Vagina (tissue), 2 donors: ENCODE measurements at places on chromosomes 11 and 22. TPM values are rescaled to one million over a fixed set of nuclear protein-coding genes. Genes with fewer than 3 reads are reported as not detected.
A peak's percentile ranks its signal among the peaks of the same experiment; 100 is the strongest.

DNA sequence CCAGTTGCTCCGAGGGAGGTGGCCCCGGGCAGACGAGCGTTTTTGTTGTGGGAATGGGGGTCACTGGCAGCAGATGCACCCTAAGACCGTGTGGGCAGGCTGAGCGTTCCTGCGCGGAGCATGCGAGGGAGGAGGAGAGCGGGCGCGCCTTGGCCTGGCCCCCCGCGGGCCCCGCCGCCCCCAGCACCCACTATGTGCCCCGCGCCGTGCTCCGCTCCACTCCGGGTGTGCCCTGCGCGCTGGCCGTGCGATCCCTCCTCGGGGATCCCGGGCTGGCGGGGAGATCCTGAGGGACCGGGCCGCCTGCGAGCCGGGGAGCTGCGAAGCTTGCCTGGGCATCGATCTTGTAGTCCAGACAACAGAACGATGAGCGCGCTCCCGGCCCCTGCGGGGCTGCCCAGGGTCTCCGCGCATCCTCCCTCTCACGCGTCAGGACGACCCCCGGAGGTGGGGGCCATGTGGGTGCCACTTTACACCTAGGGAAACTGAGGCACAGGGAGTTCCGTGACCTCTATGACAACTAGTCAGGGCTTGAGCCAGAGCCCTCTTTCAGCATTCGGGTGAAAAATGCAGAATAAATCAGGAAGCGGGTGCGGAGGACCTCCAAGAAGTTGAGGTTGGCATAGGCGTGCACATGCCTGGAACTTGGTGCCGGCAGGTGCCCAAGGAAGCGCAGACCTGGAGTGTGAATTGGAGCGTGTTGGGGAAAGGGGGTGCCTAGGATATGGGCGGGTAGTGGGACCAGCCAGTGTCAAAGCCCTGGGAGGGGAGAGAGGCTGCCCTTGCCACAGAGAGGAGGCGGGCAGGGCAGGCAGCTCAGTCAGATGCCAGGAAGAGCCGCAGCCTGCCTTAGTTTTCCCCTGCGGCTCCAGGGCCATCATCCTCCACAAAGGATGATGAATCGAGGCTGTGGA, 1.3 kb upstream of the KMT5B start:
- peak overlapping the region; percentile 98 for H3K27ac ChIP-seq
- H3K4me1 ChIP-seq, result peaks cover 55% of the 10 kb centered on the region
- no peaks in the 10 kb centered on the region for H3K36me3 ChIP-seq
- no peaks in the 10 kb centered on the region for H3K27me3 ChIP-seq

- H3K36me3 ChIP-seq, result no peaks in the 10 kb centered on the region
- no peaks in the 10 kb centered on the region for H3K27me3 ChIP-seq
- H3K4me1 ChIP-seq, result no peaks in the 10 kb centered on the region
- no peak overlapping the region for H3K27ac ChIP-seq
- no peak for DNase-seq
These were observed 13.7 kb downstream of the SULT4A1 start for GRCh38 chr22:43848366-43849171.

DNA sequence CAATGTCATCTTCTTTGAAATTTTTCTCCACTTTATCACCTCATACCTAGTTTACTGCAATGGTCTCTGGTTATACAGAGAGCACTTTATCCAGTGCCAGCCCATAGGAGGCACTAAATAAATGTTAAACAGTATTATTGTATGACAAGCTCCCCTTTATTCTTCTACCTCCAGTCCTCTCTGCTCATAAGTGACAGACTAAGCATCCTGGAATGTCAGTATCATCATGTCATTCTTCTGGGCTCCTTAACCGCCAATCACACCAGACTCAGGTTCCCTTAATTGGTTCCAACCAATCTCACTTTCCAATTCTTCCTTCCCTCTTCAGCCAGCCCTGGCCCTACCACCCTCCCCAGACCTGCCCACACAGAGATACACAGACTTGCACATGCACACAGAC, 93.1 kb downstream of the RPL27A start:
- no peaks in the 10 kb centered on the region for H3K36me3 ChIP-seq
- peak overlapping the region; percentile 78 for H3K27ac ChIP-seq
- no peak overlapping the region for H3K4me3 ChIP-seq

GRCh38 chr22:30405731-30406130, 8.9 kb downstream of the SEC14L2 start:
- no peak for DNase-seq
- H3K27ac ChIP-seq, result no peak overlapping the region
- no peaks in the 10 kb centered on the region for H3K36me3 ChIP-seq
- H3K4me1 ChIP-seq, result no peaks in the 10 kb centered on the region
- no peaks in the 10 kb centered on the region for H3K27me3 ChIP-seq

GRCh38 chr11:90237004-90237403, 14.2 kb upstream of the CHORDC1 start:
- H3K36me3 ChIP-seq, result no peaks in the 10 kb centered on the region
- no peaks in the 10 kb centered on the region for H3K4me1 ChIP-seq
- no peaks in the 10 kb centered on the region for H3K27me3 ChIP-seq
- no peak for DNase-seq
- H3K4me3 ChIP-seq, result no peak overlapping the region

The FOLR3 gene
- not detected for total RNA-seq

- peak overlapping the region; percentile 39 for H3K27ac ChIP-seq
- DNase-seq, result no peak
- H3K4me1 ChIP-seq, result peaks cover 19% of the 10 kb centered on the region
- H3K27me3 ChIP-seq, result no peaks in the 10 kb centered on the region
- H3K36me3 ChIP-seq, result no peaks in the 10 kb centered on the region
These were observed 65.2 kb upstream of the CDON start for GRCh38 chr11:126127898-126128297.

The IFITM10 gene
- total RNA-seq, result 4.9 TPM

DNA sequence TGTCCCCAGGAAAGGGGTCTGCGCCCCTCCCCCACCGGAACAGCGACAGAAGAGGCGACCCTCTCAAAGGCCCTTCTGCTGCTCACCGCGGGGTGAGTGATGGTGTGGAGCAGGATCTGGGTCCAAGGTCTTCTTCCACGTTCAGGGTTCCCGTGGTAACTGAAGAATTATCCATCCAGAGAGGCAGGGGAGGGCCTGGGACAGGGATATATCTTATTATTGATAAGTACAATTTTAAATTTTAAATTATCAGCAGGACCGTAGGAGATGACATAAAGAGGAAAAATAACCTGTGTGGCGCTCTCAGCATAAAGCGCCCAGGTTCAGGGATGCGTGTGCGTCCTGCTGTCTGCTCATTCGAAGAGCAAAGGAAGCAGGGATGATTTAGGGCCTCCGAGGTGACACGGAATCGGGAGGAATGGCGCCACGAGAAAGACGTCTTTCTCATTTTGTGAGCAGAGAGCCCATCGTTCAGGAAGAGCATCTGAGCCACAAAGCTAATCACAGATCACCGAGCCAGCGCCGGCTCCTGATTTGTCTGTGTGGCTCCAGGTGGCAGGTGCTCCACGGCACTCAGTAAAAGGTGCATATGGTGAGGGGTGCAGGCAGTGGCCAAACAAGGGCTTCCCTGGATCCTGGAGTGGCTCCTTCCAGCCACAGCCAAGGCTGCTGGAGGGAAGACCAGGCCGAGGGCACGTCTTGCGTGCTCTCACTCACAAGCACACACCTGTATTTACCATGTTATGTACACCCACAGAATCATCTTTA, 19.3 kb downstream of the KRTAP5-5 start:
- no peak overlapping the region for H3K27ac ChIP-seq
- H3K4me1 ChIP-seq, result peaks cover 9% of the 10 kb centered on the region
- no peaks in the 10 kb centered on the region for H3K27me3 ChIP-seq
- no peak for DNase-seq
- no peaks in the 10 kb centered on the region for H3K36me3 ChIP-seq

The OR4D9 gene
- total RNA-seq, result not detected

- no peak overlapping the region for H3K4me3 ChIP-seq
- no peaks in the 10 kb centered on the region for H3K4me1 ChIP-seq
- H3K27me3 ChIP-seq, result no peaks in the 10 kb centered on the region
- no peak for DNase-seq
- no peak overlapping the region for H3K27ac ChIP-seq
These were observed 9.4 kb upstream of the PLAAT3 start for GRCh38 chr11:63623513-63624140.
